ENCODE measurements at places on chromosomes 5 and 9. TPM values are rescaled to one million over a fixed set of nuclear protein-coding genes. Genes with fewer than 3 reads are reported as not detected.

- no peak for DNase-seq
Observed at GRCh38 chr9:35322075-35322885, 160.5 kb downstream of the UNC13B start.

GRCh38 chr5:54162184-54162583, 148.2 kb downstream of the ARL15 start:
- DNase-seq: no peak

DNA sequence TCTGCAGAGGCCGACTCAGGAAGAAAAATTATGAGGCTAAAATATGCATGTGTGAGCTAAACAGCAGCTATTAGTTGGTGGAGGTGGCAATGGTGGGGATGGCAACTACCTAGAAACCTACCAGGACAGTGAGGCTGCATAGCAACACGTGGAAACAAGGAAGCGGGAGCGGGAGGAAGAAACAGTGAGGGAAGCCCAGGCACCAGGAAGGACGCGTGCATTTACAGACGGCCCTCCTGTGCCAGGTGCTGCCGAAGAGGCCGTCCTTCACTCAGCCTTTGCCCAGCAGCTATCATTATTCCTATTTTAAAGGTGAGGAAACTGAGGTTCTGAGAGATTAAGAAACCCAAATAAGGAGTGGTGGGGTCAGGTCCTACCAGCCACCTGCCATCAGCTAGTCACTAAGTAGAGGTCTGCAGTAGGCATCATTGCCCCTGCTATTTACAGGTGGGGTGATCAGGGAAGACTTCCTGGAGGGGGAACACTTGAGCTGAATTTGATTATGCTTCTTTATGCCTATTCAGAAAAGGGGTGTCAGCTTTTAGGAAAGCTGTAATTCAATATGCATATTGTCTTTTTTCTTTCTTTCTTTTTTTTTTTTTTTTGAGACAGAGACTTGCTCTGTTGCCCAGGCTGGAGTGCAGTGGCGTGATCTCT, 125.3 kb downstream of the CRB2 start:
- no peak for DNase-seq

DNA sequence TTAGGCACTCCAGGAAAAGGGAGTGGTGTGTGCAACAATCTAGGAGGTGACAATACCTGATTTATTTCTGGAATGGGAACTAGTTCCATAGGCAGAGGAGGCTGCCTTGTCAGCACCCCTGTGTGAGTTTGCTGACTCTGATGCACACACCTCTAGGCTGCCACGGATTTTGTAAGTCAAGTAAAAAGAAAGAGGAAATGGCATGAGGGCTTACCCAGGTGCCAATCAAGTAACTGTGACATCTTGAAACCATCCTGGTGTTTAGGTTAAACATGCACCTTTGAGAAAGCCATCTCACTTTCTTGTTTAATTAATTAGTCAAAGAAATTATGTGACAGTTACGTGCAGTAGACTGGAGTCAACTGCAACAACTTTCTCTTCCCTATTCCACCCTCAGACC, 32.3 kb upstream of the FAM81B start:
- no peak for DNase-seq

- DNase-seq: no peak
Observed at GRCh38 chr9:132646726-132647125, 23.1 kb downstream of the DDX31 start.

Gene FST
- total RNA-seq: 0.14 TPM

Gene SPINK14
- total RNA-seq: not detected

Gene C9orf50
- not detected for total RNA-seq

Gene FRRS1L
- 0.69 TPM for total RNA-seq

Gene PCDHGA5
- 0.63 TPM for total RNA-seq

Gene ARHGEF28
- 58.2 TPM for total RNA-seq

Measured in epithelial cell of proximal tubule (primary cell).